ENCODE measurements at places on chromosomes 13 and 19. TPM values are rescaled to one million over a fixed set of nuclear protein-coding genes. Genes with fewer than 3 reads are reported as not detected.

DNA sequence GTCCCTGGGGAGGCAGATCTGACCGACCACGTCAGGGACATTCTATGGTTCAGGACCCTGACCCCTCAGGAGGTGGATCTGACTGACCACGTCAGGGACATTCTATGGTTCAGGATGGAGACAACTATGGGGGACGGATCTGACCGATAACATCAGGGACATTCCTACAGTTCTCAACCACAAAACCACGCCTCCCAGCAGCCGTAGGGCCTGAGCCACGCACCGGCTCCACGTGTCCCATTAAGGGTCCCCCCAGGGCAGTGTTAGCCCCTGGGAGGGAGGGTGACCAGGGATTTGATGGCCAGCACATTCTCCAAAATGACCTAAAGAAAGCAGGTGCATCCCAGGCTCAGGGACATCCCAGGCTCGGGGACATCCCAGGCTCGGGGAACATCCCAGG, 49.0 kb upstream of the C13orf46 start:
- peak; percentile 4 for DNase-seq

ZNF836 gene
- 8.9 TPM for total RNA-seq

CCDC70 gene
- not detected for total RNA-seq

- no peak for DNase-seq
Measured at GRCh38 chr13:111380431-111380830, 60.0 kb downstream of the TEX29 start.

DNA sequence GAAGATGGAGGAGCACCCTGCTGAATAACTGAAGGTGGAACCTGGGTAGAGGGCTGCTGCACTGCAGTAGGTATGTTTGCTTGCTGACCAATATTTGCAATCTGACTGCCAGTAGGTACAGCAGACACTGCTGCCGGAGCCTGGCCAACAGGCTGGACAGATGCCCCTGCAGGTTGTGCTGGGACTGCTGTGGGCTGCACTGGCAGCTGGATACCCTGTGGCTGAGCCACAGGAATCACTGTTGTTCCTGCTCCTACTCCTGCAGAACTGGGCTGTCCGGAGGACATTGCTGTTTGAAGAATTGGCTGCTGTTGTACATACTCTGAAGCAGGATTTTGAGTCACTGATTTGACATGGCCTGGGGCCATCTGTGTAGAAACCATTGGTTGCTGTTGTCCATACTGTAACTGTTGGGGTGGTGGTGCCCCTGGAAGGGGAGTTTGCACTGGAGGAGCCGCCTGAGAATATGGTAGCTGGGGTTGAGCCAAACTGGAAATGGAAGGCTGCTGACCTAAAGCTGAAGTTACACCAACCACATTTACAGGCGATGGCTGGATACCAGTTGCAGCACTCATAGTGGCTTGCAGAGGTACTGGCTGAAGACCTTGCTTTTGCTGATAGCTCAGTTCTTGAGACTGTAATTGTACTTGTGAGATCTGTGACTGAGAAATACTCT, 2.2 kb downstream of the TSC22D1 start:
- no peak for DNase-seq

GRCh38 chr13:99133848-99134247, 66.8 kb upstream of the UBAC2 start:
- DNase-seq = no peak

- no peak for DNase-seq
Measured at GRCh38 chr13:100547791-100548201, 40.8 kb downstream of the GGACT start.

DNA sequence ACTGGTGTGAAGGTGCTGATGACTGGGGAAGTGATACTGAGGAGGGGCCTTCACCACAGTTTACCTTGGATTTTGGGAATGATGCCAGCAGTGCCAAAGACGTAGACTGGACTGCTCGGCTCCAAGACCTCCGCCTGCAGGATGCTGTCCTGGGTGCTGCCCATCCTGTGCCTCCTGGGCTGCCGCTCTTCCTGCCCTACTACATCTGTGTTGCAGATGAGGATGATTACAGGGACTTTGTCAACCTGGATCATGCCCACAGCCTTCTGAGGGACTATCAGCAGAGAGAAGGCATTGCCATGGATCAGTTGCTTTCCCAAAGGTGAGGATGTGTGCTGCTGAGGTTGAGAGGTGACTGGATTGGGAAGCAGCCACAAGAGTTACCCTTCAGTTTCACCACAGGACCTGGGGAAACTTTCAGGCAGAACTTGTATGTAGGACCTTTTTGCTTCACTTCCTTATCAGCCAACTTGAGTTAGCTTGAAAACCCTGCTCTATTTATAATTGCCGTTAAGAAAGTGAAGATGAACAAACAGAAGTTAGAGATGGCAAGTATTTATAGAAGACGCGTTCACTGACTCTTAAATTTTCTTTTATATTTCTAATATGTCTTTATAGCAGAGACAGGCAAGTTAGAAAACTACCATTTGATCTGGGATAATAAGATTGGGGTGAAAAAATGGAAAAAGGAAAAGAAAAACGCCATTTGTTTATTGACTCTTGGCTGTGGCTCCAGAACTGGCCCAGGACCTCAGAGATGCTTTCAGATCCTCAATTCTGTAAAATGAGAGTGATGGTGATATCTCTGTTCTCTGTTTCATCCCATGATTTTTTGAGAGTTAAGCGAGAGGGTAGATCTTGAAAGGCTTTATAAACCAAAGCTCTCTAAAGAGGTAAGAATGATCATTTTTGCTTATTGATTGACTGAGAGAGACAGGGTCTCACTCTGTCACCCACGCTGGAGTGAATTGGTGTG, 5.3 kb downstream of the PDCD2L start:
- no peak for DNase-seq

DNA sequence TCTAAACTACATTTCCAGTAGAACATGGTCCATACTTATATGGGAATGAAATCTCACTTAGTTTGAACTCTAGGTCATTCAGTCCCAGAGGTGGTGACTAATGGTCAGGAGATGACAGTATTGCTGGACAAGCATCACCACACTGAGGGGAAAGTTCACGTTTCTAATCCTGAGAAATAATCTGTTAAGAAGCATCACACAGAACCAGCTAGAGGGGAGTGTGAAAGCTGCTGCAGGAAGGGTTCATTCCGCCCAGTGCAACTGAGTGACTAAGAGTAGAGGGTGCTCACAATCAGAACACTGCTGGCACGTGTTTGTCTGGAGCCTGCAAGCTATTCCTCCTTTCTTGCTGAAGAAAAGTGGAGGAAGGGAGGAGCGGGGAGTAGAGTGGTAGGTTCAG, 2.7 kb downstream of the COL4A1 start:
- no peak for DNase-seq

All from left cardiac atrium (tissue), 4 donors.